ENCODE measurements at places on chromosomes 13 and 19.

- DNase-seq = no peak
Measured at GRCh38 chr19:21709464-21709863, 57.9 kb downstream of the ZNF100 start.

GRCh38 chr19:34766386-34766785, 6.6 kb downstream of the ZNF599 start:
- DNase-seq = no peak

GRCh38 chr13:98189841-98190505, 12.9 kb upstream of the RNF113B start:
- no peak for DNase-seq

DNA sequence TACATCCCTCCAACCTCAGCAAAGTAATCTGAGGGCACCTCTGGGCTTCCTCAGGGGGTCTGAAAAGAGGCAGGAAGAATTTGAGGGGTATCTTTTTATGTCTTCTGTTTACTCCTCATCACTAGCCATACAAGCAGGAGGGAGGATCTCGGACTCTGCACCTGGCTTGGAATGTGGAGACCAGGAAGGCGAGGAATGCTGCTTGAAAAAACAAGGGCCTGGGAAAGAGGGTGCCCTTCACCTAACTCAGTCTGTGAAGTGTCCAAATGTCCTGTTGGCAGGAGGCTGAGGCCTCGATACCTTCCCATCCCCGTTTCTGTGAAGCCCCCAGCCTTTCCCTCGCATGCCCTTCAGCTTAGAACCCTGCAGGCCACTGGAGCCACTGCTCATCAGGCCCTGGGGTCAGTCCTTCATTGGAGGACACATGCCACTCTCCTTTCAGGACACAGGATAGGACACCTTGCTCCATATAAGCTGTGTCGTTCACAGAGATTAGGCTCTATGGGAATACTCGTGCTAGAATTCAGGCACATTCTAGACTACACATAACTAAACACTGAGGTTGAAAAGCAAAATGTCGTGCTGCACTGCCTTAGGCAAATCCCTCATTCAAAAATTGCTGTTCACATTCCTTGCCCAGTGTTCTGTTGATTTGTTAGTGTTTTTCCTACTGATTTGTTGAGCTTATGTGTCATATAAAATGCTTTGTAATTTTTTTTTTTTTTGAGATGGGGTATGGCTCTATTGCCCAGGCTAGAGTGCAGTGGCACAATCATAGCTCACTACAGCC, 49.7 kb downstream of the ESD start:
- no peak for DNase-seq

DNA sequence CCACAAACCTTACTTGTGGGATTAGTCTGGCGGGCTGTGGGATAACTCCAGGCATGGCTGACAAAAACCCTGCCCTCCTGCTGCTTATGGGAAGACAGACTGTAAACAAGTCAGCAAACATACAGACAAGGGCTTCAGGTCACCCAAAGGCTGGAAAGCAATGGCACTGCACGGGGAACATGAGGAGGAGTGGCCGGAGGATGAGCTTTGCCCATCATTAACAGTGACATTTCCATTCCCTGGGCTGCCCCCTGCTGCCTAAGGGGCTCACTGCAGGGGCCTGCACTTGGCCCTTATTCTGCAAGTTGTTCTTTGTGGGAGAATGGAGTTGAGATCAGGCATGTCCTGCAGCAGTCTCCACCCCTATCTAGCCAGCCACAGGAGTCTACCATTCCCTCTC, 91.3 kb downstream of the UQCRFS1 start:
- peak; percentile 22 for DNase-seq

DNA sequence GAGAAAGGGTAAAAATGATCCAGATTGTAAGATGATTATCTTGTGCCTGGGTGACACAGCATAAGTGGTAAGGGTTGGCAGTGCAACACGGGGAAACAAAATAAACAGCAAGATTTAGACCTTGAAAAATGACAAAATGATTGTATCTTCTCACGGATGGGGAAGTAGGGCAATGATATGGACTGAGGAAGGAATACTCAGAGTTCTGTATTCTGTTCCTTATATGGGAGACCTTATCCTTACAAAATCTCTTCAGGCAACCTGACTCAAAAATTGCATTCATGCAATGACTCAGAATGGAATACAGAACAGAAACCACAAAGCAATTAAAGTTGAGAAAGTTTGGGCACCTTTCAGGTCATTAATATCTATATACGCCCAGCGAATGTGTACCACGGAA, 149.0 kb downstream of the HS6ST3 start:
- DNase-seq = peak; percentile 5

DNA sequence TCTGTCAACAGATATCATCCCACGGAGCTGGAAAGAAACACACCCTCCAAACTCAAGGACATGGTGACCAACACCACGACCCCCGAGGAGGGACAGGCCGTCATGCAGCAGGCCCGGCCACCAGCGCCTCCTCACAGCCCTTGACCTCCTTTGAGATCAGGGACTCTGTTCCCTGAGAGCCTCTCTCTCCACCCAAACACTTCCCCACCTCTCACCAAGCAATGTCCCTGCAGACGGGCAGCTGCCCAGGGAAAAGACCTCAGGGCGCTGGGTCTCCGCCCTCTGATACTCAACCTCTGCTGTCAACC, 10.0 kb downstream of the SCGB2B2 start:
- DNase-seq = no peak

DNA sequence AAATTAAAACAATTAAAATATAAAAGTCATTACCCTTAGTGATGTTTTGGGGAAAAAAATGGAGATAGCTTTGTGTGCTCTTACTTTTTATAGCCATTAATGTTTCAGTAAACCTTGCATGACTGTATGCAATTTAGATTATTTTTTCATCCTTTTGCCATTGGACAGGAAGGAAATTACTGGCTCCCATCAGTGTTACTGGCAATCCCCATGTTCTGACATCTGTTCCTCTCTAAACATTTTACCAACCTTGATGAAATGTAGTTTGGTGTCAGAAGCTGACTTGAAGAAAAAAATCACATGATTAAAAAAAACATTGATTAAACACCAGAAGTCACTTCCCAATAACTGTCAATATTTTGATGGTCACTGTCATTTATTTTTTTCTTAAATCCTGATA, 52.3 kb upstream of the ZNF536 start:
- DNase-seq = no peak

DNA sequence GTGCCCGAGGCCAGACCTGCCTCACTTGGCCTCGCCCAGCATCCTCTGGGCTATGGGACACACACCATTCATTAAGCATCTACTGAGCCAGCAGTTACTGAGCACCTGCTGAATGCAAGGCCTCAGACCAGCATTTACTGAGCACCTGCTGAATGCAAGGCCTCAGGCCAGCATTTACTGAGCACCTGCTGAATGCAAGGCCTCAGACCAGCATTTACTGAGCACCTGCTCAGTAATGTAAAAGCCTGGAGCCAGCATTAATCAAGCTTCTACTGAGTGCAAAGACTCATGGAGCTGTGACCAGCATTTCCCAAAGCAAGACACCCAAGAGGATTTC, 3.7 kb downstream of the ATP8B3 start:
- DNase-seq = no peak

DNA sequence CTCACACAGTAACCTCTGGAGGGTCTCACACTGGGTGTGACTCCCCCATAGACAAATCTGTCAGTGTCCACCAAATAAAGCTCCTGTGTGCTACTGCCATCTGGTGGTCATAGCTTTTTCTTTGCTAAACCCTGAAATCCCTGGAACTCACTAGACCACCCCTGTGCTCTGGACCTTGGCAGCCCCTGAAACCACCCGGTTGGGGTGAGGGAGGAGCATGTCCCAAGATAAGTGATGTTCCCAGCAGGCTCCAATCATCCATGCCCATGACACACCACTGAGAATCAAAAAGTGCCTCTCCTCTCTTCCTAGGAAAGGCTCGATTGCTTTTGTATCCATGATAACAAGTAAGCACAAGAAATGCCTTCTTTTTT, 6.5 kb upstream of the HSD17B14 start:
- peak; percentile 71 for DNase-seq

GRCh38 chr19:14954071-14954655, 12.9 kb downstream of the OR7C2 start:
- no peak for DNase-seq

DNA sequence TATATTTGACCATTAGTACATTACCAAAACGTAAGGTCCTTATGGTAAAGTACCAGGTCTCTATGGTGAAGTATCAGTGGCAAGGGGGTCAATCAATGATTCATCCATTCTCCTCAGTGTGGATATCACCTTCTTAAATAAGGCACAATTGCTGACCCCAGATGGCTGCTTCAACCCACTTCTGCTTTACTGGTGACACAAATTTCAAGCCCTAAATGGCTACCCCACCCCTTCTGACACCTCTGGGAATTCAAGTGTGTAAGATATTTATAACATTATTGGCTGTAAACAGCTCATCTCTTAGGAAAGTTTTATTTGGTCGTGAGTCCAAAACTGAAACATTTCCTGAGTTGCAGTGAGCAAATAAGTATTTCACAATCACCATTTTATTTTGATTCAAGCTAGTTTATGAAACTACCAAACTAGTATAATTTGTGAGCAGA, 7.9 kb upstream of the WBP4 start:
- DNase-seq = peak; percentile 72

- DNase-seq = no peak
Measured at GRCh38 chr19:39208175-39208795, 4.2 kb upstream of the SYCN start.

GRCh38 chr19:2070436-2070827, 19.4 kb upstream of the MKNK2 start:
- DNase-seq = no peak

DNA sequence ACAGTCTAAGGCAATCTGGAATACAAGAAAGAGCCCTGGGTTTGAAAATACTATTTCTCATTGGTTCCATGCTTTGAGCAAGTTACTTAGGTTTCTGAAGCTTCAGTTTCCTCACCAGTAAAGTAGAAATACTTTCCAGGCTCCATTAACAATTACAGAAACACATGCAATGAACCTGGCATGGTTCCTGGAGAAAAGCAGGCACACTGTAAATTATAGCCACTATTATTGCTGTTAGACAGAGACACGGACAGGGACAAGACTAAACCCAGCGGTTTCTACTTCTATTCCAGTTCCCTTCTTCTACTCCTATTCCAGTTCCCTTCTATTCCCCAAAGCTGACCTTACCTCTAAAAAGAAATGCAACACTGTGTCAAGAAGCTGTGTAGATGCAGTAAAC, 41.2 kb downstream of the MIPEP start:
- DNase-seq = no peak

DNA sequence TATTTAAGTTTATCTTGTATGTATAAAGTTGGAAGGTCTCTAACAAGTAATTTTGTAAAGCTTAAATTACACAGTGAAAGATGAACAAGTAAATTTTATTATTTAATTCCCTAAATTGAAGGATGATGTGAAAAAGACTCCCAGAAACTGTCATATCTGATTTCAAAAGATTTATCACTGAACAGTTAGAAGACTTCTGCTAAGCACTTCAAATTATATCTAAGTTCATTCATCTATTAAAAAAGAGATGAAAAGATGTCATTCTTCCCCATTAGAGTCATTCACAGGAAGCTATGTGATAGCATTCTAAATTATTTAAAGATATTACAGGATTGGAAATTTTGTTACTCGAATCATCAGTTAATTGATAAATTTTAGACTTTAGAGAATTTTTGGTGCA, 359.4 kb downstream of the ITGBL1 start:
- DNase-seq = no peak

GRCh38 chr13:66207610-66208009, 1022.5 kb downstream of the PCDH9 start:
- no peak for DNase-seq

DNA sequence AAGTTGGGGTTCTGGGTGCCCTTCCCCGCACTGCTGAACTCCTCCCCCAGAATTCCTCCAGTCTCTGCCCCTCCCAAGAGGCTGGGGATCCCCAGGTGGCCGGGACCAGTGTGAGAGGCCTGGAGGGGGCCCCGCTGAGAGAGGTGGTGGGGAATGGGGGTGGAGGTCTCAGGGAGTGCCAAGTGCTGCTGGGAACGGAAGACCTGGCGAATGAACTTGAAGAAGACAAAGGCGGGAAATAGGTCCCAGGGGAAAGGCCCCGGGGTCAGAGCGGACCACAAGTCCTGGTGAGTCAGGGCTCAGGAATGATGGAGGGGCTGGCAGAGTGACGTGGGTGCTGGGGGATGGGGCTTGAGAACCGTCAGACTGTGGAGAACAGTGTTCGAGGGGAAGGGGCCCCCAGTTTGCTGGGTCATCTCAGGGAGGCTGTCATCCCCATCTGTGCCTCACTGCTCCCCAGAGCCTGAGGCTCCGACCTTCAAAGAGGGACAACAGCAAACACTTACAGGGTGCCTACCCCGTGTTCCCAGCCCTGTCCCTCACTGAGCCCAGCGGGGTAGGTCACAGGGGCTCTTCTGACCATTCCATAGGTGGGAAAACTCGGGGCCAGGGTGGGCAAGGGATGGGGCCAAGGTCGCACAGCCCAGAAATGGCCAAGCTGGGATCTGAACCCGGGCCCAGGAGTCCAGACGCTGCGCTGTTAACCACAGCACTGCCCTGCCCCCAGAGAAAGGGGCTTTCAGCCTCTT, 16.0 kb upstream of the SEMA6B start:
- DNase-seq = peak; percentile 98

DNA sequence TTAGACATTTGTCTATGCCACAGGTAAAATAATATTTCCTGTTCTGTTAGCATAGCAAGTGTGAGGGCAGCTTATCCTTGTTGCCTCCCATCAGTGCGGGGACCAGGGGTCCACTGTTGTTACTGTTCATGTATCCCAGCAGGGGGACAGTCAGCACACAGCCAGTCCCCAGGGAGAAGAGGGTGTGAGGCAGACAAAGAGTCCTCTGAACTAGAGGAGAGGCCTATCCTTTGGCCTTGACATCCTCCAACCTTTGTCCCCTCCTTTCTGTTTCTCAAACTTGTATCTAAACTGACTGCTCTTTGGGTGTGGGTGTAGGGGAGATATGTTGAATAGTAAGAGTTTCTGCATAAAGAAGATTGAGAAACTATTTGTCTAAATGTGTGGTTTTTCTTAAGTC, 2.9 kb upstream of the GPR18 start:
- DNase-seq = no peak

- DNase-seq = no peak
Measured at GRCh38 chr13:74533226-74533625, 399.0 kb upstream of the KLF12 start.

DNA sequence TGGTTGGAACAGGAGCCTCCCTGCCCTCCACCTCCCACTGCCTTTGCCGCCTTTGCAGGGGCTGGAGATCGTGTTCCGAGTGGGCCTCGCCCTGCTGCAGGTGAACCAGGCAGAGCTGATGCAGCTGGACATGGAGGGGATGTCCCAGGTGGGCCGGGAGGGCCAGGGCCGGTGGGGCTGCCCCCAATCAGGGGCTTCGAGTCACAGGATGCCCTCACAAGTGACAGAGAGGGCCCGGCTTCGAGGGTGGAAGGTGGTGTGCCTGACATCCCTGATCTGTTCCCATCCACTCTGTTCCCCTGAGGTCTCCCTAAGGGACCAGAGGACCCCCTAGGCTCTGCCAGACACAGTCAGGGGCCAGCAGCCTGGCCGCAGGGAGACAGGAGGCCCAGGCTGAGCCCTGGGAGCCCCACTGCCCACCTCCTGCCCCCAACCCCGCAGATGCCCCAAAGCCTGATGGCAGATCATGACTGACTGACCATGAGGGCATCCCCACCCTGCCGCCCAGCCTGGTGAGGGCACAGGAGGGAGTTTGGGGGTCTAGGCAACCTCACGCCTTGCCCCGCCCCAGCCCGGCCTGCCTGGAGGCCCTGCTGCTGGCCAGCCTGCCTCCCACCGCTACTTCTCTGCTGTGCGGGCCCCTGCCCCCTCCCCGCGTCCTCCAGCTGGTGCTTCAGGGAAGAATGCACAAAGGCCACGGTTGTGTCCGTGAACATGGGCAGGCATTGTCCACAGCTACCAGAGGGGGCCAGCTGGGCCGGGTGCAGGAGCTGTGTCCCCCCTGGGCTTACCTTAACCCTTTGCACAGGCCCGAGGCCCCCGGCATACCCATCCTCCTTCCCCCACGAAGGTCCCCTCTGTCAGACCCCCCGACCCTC, 21.8 kb downstream of the EVI5L start:
- DNase-seq = no peak
